Heart right ventricle (tissue), 16 donors: ENCODE measurements at places on chromosomes 3 and 15. TPM values are rescaled to one million over a fixed set of nuclear protein-coding genes. Genes with fewer than 3 reads are reported as not detected.

DNA sequence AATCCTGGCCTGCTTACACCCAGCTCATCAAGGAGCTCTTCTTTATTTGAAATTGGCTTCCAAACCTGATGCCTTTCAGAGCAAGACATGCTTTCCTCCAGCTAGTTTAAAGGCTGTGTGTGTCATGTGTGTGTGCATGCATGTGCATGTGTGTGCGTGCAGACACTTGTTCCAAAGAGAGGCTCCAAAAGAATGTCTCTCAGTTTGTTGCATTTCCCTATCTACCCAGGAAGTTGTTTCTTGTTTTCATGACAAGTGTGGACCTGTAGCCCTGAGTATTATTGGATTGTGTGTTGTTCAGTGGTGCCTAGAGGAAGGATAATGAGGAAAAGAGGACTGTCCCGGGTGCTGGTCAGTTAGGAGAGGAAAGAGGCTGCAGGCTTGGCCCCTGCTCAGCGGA is 240.0 kb downstream of the THSD4 start:
- H3K36me3 ChIP-seq: no peaks in the 10 kb centered on the region
- H3K27ac ChIP-seq: no peak overlapping the region
- no peak for DNase-seq
- no peak overlapping the region for H3K4me3 ChIP-seq
- H3K27me3 ChIP-seq: no peaks in the 10 kb centered on the region
- H3K4me1 ChIP-seq: peaks cover 10% of the 10 kb centered on the region

DNA sequence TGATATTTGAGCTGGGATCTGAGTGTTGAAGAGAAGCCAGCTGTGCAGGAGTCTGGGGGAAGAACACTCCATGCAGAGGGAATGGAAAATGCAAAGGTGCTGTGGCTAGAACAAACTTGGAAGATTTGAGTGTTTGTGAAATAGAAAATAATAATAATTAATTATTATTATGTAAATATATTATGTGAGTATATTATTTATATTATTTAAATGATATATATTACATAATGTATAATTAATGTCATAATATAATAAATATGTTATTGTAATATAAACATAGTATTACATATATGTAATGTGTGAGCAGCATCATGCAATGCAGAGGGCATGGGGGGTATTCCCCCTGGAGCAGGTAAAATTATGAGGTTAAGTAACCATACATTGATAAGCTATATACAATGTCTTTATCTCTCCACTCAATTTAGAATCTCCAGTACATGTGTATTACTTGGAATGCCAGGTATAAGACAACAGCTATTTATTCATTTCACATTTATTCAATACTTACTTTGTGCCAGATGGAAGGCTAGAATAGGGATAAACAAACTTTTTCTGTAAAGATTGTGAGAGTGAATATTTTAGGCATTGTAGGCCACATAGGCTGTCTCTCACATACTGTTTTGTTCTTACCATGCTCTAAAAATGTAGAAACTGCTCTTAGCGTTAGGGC is 218.6 kb downstream of the MTHFS start:
- DNase-seq: no peak
- no peak overlapping the region for H3K4me3 ChIP-seq
- peaks cover 11% of the 10 kb centered on the region for H3K4me1 ChIP-seq
- H3K27ac ChIP-seq: no peak overlapping the region

GRCh38 chr15:74937272-74937589 is 642 bp downstream of the COX5A start:
- no peaks in the 10 kb centered on the region for H3K27me3 ChIP-seq
- no peak for DNase-seq
- peak overlapping the region; percentile 96 for H3K27ac ChIP-seq
- peaks cover 42% of the 10 kb centered on the region for H3K4me1 ChIP-seq
- peak overlapping the region; percentile 88 for H3K4me3 ChIP-seq
- H3K36me3 ChIP-seq: no peaks in the 10 kb centered on the region

DNA sequence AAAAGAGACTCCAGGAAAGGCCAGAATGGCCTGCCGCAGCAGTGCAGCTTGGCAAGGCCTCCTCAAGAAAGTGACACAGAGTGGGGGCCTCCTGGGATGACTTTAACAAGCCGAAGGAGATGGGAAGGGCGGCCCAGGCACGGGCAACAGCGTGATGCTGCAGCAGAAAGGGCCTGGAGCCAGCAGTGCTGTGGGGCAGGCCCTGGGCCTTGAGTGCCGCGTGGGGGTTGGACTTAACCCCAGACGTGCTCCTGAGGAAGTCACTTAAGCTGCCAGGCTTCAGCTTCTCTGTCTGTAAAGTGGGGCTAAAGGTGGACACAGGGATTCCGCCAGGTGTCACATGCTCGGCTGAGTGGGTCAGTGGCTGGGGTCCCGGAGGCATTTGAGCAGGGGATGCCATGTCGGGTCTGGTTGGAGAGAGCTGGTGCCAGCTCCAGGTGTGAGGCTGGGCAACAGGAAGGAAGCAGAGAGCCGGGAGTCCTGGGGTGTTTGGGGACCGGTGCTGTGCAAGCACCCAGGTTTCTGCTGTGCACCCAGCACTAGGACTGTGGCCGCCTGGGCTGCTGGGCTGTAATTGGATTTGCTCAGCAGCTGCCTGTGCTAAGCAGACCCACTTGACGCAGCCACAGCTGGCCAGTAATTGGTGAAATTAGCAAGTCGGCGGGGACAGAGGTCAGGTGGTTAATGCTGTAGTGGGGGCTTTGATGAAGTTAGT is 7.8 kb downstream of the DNAJB8 start:
- no peaks in the 10 kb centered on the region for H3K4me1 ChIP-seq
- H3K27me3 ChIP-seq: peaks cover 26% of the 10 kb centered on the region
- no peaks in the 10 kb centered on the region for H3K36me3 ChIP-seq
- no peak for DNase-seq
- H3K27ac ChIP-seq: no peak overlapping the region

GRCh38 chr15:81394603-81395002 is 20.6 kb upstream of the TMC3 start:
- H3K27ac ChIP-seq: no peak overlapping the region
- H3K4me1 ChIP-seq: no peaks in the 10 kb centered on the region
- no peak for DNase-seq
- no peaks in the 10 kb centered on the region for H3K36me3 ChIP-seq
- no peaks in the 10 kb centered on the region for H3K27me3 ChIP-seq

DNA sequence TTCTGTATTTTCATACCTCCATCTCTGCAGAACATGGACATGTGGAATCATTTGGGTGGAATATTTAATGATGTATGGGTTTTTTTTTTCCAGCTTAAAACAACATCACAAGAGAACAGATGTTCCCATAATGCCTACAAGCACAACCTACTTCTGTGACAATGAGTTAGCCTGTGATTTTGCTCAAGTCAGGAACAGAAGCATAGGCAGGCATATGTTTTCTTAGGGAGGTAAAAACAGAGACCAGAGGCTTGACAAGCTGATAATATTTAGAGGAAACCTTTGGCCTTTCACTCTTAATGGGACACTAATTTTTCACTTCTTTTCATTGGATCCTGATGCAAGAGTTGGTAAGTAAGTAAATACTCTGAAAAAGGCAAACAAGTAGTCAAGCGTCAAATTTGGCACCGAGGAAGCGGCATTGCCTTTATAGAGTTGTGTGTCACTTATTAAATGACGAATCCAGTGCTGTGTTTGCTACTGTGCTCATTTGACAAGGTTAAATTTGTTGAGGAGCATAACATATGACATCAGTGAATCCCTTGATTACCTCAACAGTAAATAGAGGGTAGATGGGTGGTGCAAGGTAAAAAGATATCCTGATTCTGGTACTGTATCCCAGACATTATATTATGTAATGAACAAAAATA is 66.7 kb upstream of the RBMS3 start:
- no peak overlapping the region for H3K4me3 ChIP-seq
- no peak overlapping the region for H3K27ac ChIP-seq
- H3K27me3 ChIP-seq: no peaks in the 10 kb centered on the region
- no peak for DNase-seq
- no peaks in the 10 kb centered on the region for H3K36me3 ChIP-seq

SPATA12 gene
- not detected for total RNA-seq

- H3K27ac ChIP-seq: no peak overlapping the region
- H3K4me3 ChIP-seq: no peak overlapping the region
- H3K27me3 ChIP-seq: no peaks in the 10 kb centered on the region
- H3K36me3 ChIP-seq: no peaks in the 10 kb centered on the region
- H3K4me1 ChIP-seq: peaks cover 38% of the 10 kb centered on the region
Observed at GRCh38 chr3:49901366-49902339, 2.0 kb downstream of the MST1R start.

DNA sequence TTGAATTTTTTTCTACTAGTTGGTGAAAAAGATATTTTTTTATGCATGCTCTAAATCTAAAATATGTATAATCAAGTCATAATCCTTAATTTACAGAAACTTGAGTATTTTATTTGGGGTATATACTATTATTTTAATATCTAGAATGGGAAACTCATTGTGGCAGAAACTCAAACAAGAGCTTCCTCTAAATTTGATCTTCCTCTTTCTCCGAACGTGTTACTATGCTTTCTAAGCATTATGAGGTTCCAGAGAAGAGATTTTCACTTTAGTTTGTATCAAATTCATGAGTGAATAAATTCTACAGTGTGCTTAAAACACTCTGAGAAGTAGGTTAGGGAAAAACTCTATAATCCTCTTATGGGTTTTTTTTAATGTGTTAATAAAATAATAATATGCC is 173.1 kb downstream of the POTEB3 start:
- H3K36me3 ChIP-seq: no peaks in the 10 kb centered on the region
- no peak overlapping the region for H3K4me3 ChIP-seq
- DNase-seq: no peak
- H3K4me1 ChIP-seq: no peaks in the 10 kb centered on the region
- H3K27ac ChIP-seq: no peak overlapping the region

- H3K27me3 ChIP-seq: no peaks in the 10 kb centered on the region
- H3K27ac ChIP-seq: peak overlapping the region; percentile 93
Observed at GRCh38 chr15:90200534-90201129, 498 bp upstream of the SEMA4B start.

GRCh38 chr15:57519806-57520205 is 71.9 kb upstream of the MYZAP start:
- DNase-seq: no peak
- H3K27me3 ChIP-seq: no peaks in the 10 kb centered on the region
- H3K4me1 ChIP-seq: no peaks in the 10 kb centered on the region
- no peak overlapping the region for H3K27ac ChIP-seq
- no peaks in the 10 kb centered on the region for H3K36me3 ChIP-seq

SERPINI2 gene
- total RNA-seq: not detected

- H3K36me3 ChIP-seq: no peaks in the 10 kb centered on the region
- H3K27ac ChIP-seq: no peak overlapping the region
Observed at GRCh38 chr3:170506556-170506955, 79.3 kb downstream of the SLC7A14 start.

DNA sequence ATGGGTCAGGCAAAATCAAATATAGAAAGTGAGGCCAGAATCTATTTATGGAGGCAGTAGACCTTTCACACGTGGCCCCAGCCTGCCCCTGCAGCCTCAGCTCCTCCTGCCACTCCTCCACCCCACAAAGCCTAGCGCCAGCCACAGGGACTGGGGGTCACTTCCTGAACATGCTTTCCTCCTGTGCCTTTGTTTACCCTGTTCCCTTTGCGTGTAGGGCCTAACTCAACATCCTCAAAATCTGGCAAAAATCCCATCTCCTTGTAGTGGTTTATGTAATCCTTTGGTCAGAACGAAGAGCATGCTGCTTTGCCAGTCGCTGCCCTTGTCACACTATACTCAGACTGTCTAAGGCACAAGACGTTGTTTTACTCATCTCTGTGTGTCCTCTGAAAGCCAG is 39.6 kb downstream of the KBTBD12 start:
- H3K27me3 ChIP-seq: no peaks in the 10 kb centered on the region
- H3K4me3 ChIP-seq: no peak overlapping the region
- no peaks in the 10 kb centered on the region for H3K36me3 ChIP-seq
- peak overlapping the region; percentile 91 for H3K27ac ChIP-seq
- peaks cover 50% of the 10 kb centered on the region for H3K4me1 ChIP-seq
- DNase-seq: peak; percentile 73
